ENCODE measurements at places on chromosomes 16 and 17.

GRCh38 chr16:25108054-25108453, 3.5 kb upstream of the LCMT1 start:
- DNase-seq: no peak

DNA sequence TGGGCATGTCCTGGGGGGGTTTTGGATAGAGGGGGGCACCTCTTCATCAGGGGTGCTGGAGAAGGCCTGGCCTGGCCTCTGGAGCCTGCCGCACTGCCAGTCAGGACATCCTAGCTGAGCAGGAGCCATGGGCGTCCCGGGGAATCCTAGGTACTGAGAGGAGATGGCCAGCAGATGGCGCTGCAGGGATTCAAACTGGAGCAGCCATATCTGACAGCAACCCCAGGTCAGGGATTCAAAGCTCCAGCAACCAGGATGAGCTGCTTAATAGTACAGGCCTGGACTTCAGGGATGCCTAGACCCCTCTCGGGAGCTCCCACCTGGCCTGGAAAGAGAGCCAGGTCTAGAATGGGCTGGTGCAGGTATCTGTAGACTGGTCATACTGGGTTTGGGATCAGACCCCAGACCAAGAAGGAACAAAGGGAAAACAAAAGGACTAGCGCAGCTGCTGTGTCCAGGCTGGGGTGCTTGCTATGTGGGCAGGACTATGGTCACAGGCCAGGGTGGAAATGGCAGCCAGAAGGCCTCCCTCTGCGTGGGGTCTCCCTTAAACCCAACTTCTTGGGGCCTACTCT, 306.9 kb upstream of the RBFOX1 start:
- DNase-seq: no peak

DNA sequence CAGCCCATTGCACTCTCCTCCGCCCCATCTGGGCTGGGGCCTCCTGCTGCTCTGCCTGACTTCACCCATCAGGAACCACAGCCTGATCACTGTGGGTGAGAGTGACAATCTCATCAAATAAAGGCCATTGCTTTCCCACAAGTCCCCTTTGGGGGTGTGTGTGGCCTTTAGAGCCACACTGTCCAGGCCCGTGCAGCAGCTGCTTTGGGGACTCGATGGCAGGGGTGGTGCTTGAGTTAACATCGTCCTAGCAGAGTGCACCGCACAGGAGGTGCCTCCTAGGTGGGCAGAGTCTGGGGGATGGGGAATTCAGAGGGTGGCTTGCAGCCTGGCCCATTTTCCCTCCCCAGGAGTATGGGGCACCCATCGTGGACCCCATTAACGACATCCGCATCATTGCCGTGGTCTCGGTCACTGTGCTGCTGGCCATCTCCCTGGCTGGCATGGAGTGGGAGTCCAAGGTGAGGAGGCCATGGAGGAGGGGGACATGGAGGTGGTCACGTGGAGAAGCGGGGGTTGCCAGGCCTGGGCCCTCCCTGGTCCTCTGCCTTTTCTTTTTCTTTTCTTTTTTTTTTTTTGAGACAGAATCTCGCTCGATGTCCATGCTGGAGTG, 5.4 kb downstream of the SLC12A3 start:
- DNase-seq: no peak

GRCh38 chr17:70535986-70536385, 366.7 kb downstream of the KCNJ2 start:
- no peak for DNase-seq

DNA sequence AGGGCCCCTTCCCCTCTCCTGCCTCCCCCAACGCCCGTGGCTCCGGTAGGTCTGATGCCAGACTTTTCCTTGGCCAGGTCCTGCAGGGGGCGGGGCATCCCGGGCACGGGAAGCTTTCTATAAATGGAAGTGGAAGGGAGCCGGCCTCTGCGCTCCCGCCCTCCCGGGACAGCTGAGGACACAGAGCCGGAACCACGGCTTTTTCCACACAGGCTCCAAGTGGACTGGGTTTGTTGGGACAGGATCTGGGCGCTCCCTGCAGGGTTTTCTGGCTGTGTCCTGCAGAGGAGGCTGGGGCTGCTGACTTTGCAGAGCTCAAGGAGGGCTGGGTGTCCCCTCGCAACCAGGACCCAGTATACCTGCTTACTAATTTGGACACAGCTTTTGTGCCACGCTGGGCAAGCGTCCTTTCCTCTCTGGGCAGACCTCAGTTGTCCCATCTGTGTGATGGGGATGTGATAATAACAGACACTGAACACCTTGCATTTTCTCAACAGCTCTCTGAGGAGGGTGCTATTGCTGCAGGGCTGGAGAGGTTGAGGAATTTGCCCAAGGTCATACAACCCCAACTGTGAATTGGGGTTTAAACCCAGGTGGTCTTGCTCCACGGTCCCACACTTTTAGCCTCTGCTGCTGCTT, 1.8 kb downstream of the TNS4 start:
- DNase-seq: no peak

DNA sequence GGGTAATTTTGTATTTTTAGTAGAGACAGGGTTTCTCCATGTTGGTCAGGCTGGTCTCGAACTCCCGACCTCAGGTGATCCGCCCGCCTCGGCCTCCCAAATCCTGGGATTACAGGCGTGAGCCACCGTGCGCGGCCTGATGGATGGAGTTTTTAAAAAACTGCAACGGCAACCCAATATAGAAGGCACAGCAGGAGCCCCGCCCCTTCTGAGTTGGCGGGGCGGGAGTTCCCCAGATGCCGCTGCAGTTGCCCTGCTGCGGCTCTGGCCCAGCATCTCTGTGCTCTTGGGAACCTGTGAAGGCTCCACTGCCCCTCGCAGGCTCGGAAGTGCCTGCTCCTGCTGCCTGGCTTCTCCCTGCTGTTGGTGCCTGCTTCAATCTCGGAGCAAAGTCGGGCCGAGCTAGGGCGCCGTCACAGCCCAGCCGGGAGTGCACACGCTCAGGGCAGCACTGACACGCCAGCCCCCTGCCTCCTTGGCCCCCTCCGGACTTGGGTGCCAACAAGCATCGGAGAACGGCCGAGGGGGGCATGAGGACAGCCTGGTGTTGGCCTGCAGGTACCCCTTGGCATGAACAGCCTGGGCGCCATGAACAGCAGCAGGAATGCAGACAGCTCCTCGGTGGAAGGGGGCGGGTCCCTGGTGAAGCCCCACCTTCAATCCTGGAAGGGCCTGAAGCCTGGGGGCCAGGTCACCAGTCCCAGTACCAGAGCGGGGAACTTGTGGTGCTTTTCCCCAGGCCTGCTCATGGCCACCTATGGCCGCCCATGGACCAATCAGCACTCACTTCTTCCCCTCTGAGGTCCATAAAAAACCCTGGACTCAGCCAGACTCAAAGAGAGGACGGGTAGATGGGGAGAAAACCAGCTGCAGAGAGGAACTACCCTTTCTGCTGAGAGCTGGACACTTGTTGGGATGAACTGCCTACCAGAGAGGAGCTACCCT, 2.3 kb upstream of the NT5M start:
- DNase-seq: no peak

DNA sequence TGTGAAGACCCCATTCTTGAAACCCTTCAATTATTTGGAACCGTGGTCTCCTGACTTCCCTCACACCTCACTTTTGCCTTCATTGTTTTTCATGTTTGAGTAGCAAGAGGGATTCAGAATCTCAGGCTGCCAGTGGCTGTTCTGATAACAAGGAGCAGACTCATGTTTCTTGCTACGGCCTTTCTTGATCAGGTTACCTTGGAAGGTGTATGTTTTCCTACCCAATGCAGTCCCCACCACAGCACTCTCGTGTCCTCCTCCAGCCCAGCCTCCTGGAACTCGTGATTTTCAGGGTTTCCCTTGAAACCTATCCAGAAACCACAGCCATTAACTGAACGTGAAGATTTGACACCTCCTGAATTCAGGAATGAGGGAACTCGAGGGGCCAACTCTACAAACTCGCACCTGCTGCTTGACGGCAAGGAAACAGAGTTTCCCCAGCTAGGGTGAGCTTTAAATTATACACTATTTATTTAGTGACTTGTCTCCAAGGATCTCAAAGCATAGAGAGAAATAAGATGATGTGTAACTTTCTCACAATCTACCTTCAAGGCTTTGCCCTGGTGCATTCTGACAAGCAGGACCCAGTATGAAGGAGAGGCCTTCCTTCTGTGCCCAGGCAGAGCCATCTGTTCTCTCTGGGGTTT, 1.6 kb downstream of the ZFHX3 start:
- no peak for DNase-seq

DNA sequence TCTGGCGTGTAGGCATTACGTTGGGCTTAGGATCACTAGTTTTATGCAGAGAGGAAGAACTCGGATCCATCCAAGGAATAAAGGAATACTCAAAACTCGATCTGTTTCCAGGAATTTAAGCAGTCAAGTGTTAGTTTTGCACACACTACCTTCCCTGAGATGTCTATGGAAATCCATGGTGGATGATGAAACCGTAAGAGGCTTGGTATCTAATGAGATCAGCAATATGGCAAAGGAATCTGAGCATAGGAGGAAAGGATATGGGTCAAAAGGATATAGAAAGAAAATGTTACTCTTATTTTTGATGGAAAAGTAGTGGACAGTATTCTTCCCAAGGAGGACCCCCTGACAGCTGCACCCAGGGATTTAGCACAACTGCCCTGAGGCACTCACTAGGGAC, 59.6 kb downstream of the SMG6 start:
- no peak for DNase-seq

DNA sequence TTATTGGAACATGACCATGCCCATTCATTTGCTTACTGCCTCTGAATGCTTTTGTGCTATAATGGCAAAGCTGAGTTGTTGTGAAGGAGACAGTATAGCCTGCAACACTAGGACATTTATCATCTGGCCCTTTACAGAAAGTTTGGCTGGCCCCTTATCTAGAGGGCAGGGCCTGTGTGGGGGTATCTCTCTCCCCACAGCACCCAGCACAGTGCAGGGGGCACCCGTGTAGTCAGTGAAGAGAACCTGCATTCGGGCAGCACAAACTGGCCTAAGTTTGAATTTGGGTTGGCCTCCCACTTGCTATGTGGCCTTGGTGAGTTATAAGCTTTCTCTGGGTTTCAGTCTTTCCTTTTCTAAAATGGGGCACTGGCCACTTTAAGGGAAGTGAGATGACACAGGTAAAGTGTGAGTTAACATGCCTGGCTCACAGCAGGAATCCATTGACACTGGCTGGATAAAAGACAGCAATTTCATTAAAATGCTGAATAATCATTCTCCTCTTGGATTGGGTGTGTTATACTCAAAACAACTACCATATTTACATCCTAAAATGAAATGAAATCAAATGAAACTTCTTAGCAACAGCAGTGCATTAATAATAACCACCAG, 12.1 kb downstream of the UBE2O start:
- DNase-seq: no peak

Data from stimulated activated CD8-positive, alpha-beta memory T cell treated with anti-CD3 and anti-CD28 coated beads, Interleukin-4, amount 100 ng/mL, for 1 hour (primary cell).